ENCODE measurements at places on chromosomes 3 and 15.

DNA sequence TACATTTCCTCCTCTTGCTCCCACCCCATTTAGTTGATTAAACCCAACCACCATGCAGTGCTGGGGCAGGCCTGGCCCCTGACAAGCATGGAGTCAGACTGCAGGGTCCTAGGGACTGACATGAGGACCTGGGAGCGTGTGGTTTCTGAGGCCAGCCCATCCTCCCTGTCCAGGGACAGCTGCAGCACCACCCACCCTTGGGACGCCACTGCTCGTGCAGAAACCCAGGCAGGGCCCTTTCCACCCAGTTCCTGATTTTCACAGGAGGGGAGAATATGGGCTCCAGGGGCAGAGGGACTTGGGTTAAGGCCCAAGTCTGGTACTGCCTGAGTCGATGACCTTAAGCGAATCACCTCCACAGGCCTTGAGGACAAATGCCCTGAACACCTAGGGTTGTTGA, 23.7 kb downstream of the PLXND1 start:
- DNase-seq: no peak

DNA sequence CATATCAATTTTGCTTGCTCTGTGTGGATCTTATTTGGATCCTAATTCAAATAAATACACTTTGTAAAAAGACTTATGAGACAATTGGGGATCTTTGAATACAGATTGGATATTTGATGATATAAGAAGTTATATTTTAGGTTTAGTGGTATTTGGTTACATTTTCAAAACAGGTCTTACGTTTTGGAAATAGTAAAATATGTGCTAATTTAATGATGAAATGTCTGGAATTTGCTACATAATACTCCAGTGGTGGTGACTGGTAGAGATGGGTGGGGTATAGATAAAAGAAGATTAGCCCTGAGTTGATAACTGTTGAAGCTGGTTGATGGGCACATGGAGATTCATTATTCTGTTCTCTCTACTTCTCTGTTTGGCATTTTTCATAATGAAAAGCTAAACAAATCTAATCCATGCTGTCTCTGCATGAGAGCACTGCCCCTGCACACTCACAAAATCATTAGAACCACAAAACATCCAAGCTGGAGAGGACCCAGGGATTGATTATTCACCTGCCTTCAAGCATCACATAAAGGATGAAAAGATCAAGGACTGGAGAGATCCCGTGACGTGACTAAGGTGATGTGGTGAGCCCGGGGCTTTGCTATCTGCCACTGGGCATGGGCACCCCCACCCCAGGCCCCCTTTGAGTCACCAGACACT, 58.9 kb downstream of the TLE3 start:
- DNase-seq: no peak

DNA sequence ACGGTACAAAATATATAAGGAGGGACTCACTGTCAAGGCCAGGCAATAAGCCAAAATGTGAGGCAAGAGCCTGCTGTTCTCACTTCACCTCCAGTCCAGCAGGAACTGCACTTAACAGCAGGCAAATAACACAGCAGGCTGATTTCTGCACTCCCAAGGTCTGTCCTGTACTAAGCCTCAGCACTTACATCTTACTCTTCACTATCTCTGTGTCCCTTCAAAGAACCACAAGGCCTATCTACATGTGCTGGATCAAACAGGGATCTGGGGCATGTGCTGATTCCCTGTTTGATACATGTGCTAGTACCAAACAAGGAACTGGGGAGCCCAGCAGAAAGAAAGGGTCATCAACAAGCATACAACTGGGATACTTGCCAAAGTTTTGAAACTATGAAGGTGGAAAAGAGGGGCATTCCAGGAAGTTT, 22.2 kb downstream of the UACA start:
- no peak for DNase-seq

DNA sequence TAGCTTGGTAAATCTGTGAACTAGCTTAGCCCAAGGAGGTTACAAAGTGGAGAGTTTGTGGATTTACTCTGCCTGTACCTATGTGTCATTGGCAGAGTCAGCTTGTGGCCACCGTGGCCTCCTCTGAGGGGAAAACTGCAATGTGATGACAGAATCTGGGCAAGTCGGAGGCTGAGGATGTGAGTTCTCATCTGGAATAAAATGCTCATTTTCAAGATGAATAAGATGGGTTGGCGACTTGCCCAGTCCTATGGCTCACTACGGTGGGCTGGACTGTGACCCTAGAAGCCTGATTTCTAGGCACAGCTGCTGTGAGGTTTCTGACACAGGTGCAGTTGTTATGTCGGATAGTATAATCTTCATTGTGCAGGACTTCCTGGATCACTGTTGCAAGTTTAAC, 83.7 kb downstream of the ETV5 start:
- no peak for DNase-seq

DNA sequence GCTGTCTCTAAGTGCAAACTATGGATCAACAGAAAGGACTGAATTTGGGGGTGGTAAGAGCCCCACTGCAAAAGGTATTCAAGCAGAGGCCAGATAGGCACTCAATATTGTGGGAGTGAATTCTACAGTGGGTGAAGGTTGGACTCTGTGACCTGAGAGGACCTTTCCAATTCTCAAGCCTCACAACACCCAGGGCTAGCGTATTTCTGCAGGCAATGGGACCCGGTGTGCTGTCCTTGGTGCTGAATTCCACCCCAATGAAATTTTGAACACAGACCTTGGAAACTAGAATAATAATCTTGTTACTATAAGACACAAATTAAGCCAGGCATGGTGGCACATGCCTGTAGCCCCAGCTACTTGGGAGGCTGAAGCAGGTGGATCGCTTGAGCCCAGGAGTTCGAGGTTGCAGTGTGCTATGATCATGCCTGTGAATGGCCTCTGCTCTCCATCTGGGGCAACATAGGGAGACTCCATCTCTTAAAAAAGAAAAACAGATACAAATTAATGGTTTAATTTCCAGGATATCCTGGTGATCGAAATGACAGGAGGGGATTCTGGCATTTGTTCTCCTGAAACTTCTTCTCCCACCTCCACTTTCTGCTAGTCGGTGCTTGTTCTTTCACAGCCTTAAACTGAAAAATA, 135.4 kb downstream of the RAB11A start:
- DNase-seq: no peak
